ENCODE measurements at places on chromosomes 12 and 14.
A peak's percentile ranks its signal among the peaks of the same experiment; 100 is the strongest.

DNA sequence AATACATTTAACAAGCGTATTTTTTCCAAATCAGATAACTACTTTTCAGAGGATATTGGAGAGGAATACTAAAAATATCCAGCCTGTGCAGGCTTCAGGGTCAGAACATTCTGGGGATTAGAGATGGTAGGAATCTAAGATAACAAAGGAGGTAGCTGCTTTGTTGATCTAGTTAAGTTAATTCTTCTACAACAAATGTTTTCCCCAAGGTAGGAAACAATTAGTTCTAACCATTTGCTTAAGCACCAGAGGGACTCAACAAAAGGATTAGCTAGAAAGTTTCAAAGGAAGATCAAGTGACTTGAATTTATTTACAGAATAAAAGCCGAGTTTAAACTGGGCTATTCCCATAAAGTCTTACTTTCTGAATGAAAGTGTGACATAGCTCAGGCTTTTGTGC lies 524.2 kb downstream of the TMTC2 start:
- DNase-seq = no peak

- DNase-seq = no peak
Measured at GRCh38 chr12:14919455-14919854, 18.9 kb downstream of the ERP27 start.

GRCh38 chr14:37196604-37197420 lies 925 bp upstream of the MIPOL1 start:
- no peak for DNase-seq

- no peak for DNase-seq
Measured at GRCh38 chr14:37023875-37024565, 148.4 kb downstream of the SLC25A21 start.

DNA sequence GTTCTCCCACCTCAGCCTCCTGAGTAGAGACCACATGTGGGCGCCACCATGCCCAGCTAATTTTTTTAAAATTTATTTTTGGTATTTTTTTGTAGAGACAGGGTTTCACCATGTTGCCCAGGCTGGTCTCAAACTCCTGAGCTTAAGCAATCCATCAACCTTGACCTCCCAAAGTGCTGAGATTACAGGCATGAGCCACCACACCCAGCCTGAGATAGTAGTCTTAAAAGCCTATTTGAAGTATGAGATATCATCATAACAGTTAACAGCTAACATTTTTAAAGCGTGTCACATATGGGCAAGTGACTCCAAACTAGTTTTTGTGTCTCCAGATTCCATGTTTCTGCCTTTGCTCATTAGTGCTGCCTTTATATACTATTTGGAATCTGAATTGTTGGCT lies 74.6 kb upstream of the WSCD2 start:
- no peak for DNase-seq

GRCh38 chr14:71591231-71591630 lies 341.0 kb upstream of the RGS6 start:
- DNase-seq = no peak

DNA sequence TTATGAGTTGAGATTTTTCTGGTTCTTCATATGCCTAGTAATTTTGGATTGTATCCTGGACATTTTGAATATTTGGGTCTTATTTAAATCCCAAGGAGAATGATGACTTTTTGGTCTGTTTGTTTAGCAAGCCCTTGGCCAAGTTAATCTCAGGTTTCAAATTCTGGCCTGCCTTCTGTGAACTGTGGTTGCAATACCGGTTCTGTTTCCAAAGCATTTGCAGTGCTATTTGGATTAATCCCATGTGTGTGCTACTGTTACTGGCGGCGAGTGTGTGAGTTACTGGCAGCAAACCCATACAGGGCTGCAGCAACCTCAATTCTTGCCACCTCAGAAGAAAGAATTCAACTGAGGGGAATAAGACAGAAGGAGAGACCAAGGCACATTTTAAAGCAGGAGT lies 51.1 kb downstream of the TMEM260 start:
- no peak for DNase-seq

- no peak for DNase-seq
Measured at GRCh38 chr12:108205864-108206263, 76.8 kb downstream of the WSCD2 start.

- DNase-seq = no peak
Measured at GRCh38 chr12:19288161-19288560, 151.1 kb upstream of the AEBP2 start.

DNA sequence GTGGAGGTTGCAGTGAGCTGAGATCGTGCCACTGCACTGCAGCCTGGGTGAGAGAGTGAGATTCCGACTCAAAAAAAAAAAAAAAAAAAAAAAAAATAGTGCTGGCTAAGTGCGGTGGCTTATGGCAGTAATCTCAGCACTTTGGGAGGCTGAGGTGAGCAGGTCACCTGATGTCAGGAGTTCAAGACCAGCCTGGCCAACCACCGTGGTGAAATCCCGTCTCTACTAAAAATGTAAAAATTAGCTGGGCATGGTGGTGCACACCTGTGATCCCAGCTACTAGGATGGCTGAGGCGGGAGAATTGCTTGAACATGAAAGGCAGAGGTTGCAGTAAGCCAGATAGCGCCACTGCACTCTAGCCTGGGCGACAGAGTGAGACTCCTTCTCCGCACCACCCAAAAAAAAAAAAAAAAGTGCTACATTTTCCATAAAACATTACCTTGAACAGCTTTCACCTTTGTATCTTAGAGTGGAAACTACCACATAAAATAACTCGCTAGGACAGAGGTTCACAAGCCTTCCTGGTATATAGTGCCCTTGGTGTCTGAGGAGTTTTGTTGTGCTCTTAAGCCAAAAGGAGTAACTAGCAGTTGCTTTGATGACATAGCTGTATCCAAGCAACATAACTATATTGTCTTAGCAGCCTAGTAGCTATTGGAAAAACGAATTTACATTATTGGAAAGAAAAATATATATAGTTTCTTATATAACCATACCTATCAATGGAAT lies 11.1 kb downstream of the PTGES3 start:
- no peak for DNase-seq

DNA sequence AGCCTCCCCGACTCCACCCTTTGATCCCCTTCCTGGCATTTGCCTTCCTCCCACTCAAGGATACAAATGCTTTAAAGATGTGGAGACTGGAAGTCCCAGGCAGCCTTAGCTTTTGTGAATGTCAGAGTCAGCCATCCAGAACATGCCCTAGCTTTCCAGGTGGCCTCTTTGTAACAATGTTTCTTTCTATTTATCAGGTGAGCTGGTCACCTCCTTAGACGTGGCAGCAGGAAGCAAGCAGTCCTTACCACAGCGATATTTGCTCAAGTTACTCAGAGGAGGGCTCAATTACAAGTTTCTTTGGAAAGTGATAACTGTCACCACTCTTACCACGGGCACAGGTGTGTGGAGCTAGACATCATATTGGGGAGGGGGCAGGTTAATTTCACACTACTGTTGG lies 4.9 kb downstream of the GALNT6 start:
- DNase-seq = no peak

GRCh38 chr12:109994401-109995175 lies 1.6 kb downstream of the GIT2 start:
- no peak for DNase-seq

DNA sequence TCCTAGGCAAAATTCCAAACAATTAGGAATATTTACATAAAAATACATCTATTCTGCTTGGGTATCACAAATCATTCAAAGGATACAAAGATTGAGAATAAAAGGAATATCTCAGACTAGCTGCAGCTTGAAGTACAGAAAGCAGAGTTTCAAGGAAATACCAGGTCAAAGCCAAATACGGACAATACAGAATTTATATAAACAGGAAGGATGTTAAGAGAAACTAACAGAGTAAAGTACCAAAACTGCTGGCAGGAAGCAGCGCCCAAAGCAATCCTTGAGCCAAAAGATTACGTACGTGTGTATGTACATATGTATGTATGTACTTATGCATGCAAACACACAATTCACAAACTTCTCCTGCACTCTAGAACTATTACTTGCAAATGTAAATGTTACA lies 86.6 kb downstream of the PPP1R12A start:
- DNase-seq = no peak

GRCh38 chr12:110338754-110339153 lies 57.7 kb downstream of the ATP2A2 start:
- no peak for DNase-seq

GRCh38 chr12:48420039-48420775 lies 52.2 kb upstream of the ANP32D start:
- no peak for DNase-seq

- peak; percentile 6 for DNase-seq
Measured at GRCh38 chr14:94548999-94549985, 11.9 kb upstream of the SERPINA4 start.

DNA sequence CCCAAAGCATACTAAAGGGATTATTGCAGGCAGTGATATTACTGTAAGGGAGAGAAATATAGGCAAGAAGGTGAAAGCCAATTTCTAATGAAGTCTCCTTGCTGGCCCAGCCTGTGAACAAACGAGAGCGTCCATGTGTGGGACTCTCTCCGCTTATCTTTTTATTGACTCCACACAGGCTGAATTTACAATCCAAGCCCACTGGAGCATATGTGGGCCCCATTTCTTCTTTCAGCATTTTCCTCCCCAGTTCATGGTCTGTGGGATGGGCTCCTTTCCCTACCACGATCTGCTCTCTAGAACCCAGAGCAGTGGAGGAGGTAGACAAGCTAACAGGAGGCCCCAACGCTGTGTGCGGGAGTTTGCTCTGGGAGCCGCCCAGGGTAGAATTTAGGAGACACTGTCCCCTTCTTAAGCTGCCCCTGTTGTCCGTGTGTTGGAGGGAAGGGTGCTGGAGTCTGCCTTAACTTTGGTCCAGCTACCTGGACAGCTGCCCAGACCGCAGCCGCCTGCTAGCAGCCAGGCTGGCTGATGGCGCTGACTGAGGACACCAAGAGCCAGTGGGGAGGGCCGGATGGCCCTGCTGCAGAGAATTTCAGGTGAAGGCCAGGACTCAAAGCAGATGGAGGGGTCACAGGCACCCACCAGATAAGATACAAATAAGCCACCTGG lies 3.2 kb upstream of the HOXC11 start:
- no peak for DNase-seq

All from activated naive CD4-positive, alpha-beta T cell (primary cell).